ENCODE measurements at places on chromosomes 6 and 20.

- no peak for DNase-seq
Observed at GRCh38 chr20:47392015-47392720, 35.7 kb upstream of the ZMYND8 start.

GRCh38 chr20:19706463-19706862 is 51.6 kb upstream of the RIN2 start:
- DNase-seq = no peak

DNA sequence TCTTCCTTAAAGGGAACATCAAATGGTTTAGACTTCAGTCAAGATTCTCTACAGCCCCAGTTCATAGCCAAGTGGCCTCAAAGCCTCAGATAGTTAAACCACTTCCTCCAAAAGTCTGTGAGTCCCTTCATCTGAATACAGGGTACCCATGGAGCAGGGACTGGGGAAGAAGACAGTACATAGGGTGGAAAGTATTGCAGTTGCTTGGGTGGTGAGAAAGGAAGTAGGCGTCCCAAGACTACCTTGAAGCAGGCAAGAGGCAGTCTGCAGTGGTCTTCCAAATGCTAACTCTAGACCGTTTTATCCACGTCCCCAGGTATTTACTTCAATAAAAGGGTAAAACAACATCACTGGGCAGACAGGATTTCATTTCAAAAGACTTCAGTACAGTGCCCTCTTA is 2.0 kb downstream of the FYN start:
- no peak for DNase-seq

GRCh38 chr6:33856655-33857054 is 52.9 kb upstream of the MLN start:
- DNase-seq = no peak

- peak; percentile 40 for DNase-seq
Observed at GRCh38 chr6:11228935-11229654, 3.4 kb downstream of the NEDD9 start.

DNA sequence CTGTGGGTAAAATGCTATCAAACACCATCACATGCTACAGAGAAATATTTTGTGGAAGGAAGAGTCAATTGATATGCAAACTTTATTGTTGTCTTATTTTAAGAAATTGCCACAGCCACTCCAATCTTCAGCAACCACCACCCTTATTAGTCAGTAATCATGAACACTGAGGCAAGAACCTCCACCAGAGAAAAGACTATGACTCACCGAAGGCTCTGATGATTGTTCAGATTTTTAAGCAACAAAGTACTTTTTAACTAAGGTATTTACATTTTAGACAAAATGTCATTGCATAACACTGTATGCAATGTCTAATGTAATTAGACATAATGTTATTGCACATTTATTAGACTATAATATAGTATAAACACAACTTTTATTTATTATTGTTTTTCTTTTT is 26.2 kb upstream of the MMP24 start:
- no peak for DNase-seq

GRCh38 chr20:19552221-19553180 is 205.6 kb upstream of the RIN2 start:
- peak; percentile 52 for DNase-seq

DNA sequence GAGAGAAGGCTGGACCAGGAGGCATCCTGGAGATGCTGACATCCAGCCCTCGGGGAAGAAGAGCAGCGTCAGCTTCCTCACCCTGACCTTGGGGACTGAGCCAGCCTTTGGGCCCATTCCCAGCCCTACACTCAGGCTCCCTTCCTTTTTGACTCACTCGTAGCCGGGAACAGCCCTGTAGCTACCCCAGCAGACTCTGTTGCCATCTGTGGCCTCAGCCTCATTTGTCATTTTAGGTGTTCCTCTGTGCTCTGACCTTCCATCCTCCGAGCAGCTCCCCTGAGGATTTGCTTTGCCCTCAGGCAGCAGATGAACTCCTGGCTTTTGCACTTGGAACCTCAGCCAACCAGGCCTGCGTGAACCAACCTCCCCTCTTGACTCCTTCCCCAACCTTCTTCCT is 67.5 kb downstream of the ELOVL2 start:
- peak; percentile 78 for DNase-seq

GRCh38 chr20:58019027-58019849 is 209.2 kb downstream of the ANKRD60 start:
- no peak for DNase-seq

GRCh38 chr6:139926711-139927110 is 552.3 kb upstream of the CITED2 start:
- DNase-seq = no peak

DNA sequence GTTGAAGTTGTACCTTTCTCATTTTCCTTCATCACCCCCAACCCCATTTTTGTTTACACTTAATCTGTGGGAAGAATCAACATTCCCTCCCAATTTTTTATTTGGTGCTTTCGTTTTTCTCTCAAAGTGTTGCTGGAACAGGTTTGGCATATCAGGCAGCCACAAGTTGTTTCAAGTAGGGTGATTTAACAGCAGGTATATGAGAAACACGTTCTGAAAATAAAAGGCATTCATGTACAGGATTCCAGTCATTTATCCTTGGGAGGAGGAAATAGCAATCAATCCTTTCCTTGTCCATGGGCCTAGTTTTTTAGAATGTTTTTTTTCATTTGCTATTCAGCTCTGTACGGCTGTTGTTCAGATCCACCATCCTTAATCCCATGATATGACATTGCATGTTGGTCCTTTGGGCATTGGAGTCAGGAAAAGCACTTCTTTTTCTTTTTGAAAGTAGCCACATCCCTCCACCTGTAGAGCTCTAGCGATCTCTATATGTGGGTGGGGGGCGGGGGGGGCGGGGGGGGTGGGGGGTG is 120.2 kb downstream of the JARID2 start:
- no peak for DNase-seq

DNA sequence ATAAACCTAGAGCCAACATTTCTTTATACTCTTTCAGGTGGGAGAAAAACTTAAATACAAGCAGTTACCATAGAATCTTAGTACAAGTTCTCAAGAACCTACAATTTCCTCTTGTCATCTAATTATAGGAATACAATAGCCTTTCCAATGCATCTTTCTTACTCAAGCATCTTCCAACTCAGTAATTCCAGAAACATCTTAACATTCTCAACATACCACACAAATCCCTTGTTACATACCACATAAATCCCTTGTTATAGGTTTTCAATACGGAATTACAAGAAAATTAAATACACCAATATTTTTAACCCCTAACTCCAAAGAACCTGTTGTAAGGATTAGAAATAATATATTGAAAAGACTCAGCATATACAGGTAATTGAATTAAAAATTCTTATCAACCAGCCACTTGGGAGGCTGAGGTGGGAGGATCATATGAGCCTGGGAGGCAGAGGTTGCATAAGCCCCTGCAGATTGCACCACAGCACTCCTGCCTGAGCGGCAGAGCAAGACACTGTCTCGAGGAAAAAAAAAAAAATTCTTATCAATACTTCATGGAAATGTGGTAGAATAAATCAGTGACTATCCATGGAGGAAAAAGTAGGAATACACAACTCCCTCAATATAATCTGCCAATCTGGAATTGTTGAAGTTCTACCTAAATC is 127.5 kb upstream of the CCDC28A start:
- no peak for DNase-seq

DNA sequence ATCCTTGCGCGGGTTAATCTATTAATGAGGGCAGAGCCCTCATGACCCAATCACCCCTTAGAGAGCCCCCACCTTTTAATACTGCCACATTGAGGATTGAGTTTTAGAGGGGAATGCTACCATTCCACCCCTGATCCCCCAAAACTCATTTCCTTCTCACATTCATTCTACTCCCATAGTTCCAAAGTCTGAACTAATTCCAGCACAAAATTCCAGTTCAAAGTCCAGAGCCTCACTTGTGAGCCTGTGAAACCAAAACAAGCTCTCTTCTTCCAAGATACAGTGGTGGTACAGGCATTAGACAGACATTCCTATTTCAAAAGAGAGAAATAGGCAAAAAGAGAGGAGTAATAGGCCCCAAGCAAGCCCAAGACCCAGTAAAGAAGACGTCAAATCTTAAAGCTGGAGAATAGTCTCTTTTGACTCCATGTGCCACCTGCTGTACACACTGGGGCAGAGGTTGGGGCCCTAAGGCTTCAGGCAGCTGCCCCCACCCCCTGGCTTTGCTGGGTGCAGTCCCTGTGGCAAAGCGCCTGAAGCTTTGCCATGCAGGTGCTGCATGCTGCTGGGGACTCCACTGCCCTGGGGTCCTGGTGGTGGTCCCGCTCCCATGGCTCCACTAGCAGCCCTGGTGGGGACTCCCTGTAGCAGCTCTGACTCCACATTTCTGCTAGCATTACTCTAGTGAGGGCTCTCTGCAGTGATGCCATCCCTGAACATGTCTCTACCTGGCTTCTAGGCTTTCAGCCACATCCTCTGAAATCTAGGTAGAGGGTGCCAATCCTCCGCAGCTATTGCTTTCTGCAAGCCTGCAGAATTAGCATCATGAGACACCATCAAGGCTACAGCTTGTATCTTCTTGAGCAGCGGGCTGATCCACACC is 41.3 kb downstream of the RSPH3 start:
- DNase-seq = no peak

GRCh38 chr20:2805689-2806350 is 5.4 kb upstream of the CPXM1 start:
- no peak for DNase-seq

GRCh38 chr6:30885481-30885998 is 1.2 kb downstream of the DDR1 start:
- DNase-seq = no peak

- no peak for DNase-seq
Observed at GRCh38 chr6:18302561-18303439, 38.5 kb upstream of the DEK start.

- DNase-seq = no peak
Observed at GRCh38 chr20:1702328-1702727, 44.7 kb upstream of the SIRPG start.

GRCh38 chr6:145138469-145139139 is 596.7 kb downstream of the EPM2A start:
- no peak for DNase-seq

DNA sequence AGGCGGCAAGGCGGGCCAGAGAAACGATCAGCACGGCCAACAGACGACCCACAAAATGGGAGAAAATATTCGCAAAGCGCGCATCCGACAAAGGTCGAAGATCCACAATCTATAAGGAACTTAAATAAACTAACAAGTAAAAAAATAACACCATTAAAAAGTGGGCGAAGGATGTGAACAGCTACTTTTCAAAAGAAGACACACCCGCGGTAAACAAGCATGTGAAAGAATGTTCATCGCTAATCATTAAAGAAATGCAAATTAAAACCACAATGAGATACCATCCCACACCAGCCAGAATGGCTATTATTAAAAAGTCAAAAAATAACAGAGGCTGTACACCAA is 117.8 kb upstream of the SIRPA start:
- DNase-seq = no peak

DNA sequence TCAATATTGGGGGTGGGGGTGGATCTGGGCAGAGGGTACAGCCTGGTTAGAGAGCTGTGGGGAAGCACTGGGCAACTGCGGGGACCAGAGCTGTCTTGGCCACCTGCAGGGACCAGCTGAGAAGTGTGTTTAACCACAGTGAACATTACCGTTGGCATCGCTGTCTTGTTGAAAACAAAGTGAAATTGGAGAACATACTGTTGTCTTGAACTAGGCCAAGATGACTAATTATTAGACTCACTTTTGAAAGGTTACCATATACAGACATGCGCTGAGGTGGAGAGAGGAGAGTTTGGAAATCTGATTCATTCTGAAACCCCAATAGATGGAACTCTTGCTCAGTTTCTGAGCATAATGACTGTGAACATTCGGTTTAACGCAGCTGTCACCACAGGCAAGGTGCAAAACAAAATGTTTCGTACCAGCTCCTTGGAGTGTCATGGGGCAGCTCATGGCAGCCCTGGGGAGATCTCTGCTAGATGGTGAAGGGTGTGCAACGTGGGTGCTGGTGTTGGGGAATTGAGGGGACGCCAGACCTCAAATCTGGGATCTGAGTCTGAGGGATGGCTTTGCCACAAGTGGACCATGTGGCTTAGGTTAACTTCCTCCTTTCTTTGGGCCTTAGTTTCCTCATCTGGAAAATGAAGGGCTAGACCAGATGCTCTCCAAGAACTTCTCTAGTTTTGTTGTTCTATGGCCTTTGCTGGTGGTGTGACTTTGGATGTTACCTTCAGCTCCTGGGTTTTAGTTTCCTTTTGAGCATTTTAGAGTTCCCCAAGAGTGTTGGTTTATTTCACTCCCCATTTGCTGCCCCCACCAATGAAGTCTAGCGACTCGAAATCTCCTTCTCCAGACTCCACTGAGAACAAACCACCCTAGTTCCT is 24.6 kb upstream of the GTSF1L start:
- no peak for DNase-seq

DNA sequence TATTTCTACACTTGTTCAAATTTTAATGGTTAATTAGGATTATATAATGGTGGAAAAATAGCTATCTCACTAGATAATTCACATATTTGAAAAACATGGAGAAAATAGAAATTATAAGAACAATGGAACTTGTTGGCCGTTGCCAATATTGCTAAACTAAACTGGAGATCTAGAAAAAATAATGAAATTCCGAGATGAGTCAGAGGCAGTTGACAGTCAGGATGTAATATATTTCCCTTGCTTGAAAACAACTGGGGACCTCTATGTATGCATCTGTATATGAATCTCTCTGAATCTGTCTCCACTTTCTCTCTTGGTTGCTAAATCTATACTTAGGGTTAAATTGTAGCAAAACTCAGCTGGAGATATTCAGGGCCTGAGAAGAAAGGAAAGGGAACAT is 1108.2 kb upstream of the GJE1 start:
- DNase-seq = no peak

- no peak for DNase-seq
Observed at GRCh38 chr6:35810971-35811698, 6.0 kb downstream of the LHFPL5 start.

GRCh38 chr6:98946879-98947410 is 801 bp downstream of the FBXL4 start:
- no peak for DNase-seq

DNA sequence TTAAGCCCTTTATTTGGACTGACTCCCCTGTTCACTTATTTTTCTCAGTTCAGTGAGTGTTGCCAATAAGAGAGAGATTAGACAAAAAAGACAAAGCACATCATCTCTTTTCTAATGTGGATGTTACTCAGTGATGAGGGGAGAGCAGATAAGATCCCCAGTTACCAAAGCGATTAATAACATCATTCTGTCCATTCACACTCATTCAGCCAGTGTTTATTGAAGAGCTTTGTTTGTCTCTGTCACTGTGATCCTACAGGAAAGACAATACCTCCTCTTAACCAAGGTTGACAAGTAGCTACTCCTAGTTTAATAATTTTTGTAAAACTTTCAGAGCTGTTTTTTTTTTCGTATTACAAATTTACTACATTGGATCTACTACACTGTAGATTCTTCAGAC is 163.0 kb downstream of the EYA4 start:
- no peak for DNase-seq

Data from glutamatergic neuron (in vitro differentiated cells).